ENCODE measurements at places on chromosomes 7 and 10.

DNA sequence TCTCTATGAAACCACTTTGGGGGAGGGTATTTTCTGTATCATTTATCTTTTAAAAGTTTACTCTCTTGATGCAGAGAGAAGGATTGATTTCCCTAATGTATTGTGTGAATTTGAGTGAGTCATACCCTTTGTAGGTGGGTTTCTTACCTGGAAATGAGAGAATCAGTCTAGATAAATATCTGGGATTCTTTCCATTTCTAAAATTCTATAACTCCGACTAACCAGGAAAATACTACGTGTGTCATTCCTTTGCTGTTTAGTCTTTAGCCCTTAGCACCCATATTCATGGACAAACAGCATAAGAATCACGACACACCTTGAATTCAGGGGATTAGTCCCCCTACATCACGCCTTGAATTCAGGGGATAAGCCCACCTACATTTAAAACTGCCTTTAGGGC lies 139.1 kb downstream of the GATA3 start:
- no peak for DNase-seq

- no peak for DNase-seq
These were observed 170.6 kb upstream of the LANCL2 start for GRCh38 chr7:55194522-55194921.

GRCh38 chr7:101402835-101403234 lies 40.2 kb downstream of the COL26A1 start:
- DNase-seq = no peak

DNA sequence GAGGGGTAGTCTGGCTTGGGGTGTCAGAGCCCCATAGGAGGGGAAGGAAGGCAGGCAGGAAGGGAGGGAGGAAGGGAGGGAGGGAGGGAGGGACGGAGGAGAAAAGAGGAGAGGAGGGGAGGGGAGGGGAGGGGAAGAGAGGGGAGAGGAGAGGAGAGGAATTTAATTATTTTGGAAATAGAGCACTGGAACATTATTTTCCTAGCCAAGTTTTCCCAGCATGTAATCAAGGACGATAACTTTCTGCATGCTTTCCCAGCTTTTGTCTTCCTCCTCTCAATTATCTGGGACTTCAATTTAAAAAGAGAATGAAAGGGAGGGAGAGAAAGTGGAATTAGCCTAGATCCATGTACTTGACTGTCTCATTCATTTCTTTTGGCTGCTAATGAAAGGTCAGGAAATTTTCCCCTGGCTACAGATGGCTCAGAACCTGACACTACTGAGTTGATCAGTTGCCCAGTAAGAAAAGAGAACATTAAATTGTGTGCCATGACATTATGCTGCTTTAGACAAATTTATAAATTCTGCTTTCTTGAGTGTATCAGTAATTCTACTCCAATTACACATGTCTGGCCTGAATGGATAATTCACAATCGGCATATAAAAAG lies 148.8 kb downstream of the LRRC4 start:
- no peak for DNase-seq

- no peak for DNase-seq
These were observed 32.8 kb upstream of the SORCS3 start for GRCh38 chr10:104608091-104608828.

DNA sequence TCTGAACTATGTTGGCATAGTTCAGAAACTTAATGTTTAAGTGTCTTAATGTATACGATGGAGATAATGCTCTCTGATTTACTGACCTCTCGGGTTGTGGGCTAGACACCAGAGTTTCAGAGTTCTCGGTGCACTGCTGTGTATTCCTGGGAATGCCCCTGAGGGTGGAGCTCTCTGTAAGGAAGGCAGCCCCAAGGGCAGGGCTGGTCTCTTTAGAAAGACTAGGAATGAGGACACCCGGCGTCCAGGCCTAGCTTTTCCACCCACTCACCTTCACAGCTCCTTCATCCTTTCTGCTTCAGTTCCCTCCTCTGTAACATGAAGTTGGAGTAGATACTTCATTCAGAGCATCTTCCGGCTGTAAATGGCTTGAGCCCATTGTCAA lies 536.6 kb upstream of the GALNT17 start:
- no peak for DNase-seq

DNA sequence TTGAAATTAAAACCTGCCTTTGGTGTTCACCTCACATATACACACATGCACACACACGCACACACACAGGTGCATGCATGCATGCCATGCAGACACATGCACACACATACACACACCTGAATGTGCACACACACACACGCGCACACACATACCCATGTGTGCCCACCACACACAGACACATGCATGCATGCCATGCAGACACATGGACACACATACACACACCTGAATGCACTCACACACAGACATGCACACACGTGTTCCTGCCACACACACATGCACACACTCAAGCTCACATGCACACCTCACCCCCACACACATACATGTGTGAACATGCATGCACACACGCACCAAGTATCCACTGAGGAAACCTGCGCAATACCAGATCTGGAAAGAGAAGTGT lies 136.4 kb downstream of the KLF6 start:
- no peak for DNase-seq

GRCh38 chr7:138712652-138713051 lies 11.5 kb upstream of the SVOPL start:
- DNase-seq = no peak

DNA sequence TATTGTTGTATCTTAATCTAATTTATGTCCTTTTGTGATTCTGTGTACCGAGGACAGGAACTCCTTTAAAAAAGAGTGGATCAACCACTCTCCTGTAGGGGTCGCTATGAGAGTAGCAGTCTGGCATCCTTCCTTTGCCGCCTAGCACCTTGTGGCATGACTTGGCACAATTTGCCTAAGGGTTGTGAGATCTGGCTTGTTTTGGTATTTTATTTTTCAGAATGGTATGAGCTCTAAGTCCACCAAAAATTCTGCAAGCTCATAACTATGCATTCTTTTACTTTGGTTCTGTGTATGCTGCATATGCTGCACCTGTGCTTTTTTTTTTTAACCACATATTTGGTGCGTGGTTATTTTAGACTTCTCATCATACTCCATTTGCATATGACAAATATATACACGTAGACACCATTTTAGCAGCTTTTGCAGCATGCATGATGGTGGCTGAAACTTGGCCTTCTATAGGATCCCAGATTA lies 112.8 kb downstream of the CDK14 start:
- DNase-seq = no peak

DNA sequence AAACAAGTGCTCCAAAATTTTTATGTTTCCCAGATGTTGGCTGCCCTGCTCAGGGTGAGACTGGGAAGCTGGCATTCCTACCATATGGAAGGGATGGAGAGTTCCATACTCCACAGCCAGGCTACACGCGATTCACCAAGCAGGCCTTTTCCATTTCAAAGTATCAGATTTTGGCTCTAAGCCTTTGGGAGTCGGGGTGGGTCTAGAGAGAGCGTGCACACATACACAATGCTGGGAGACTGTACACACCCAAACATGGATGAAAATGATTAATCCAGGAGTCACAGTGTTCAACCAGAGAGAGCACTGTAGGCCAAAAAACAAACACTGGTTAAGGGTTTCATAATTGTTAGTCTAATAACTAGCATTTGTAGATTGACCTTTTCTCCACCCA lies 295.0 kb downstream of the BICC1 start:
- no peak for DNase-seq

GRCh38 chr7:3915337-3915878 lies 614.4 kb downstream of the SDK1 start:
- DNase-seq = no peak
